ENCODE measurements at places on chromosomes 11 and 22.

- peak; percentile 40 for DNase-seq
Measured at GRCh38 chr22:22877523-22878210, 9.9 kb upstream of the IGLL5 start.

GRCh38 chr22:29615705-29616327, 12.4 kb downstream of the NF2 start:
- no peak for DNase-seq

- DNase-seq = no peak
Measured at GRCh38 chr11:31408201-31408600, 38.5 kb downstream of the DNAJC24 start.

GRCh38 chr11:69172674-69173073, 16.9 kb downstream of the SMIM38 start:
- peak; percentile 14 for DNase-seq

GRCh38 chr11:87366346-87366745, 328.6 kb downstream of the TMEM135 start:
- no peak for DNase-seq

GRCh38 chr11:121566279-121567168, 113.8 kb upstream of the SORL1-AS1 start:
- DNase-seq = no peak

DNA sequence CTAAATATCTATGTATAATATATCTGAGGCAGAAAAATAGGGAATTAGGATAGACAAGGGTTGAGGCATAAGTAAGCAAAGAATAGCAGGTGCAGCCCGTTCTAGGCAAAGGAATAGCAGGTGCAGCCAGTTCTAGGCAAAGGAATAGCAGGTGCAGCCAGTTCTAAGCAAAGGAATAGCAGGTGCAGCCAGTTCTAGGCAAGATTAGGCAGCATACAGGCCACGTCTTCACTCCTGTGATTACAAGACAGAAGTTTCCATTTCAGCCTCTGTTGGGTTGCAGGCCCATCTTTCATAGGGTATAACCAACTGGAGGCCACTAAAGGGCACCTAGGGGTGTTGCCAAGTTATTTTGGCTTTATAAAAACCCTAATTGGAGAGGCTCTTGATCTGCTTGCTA, 28.8 kb upstream of the CHORDC1 start:
- no peak for DNase-seq

DNA sequence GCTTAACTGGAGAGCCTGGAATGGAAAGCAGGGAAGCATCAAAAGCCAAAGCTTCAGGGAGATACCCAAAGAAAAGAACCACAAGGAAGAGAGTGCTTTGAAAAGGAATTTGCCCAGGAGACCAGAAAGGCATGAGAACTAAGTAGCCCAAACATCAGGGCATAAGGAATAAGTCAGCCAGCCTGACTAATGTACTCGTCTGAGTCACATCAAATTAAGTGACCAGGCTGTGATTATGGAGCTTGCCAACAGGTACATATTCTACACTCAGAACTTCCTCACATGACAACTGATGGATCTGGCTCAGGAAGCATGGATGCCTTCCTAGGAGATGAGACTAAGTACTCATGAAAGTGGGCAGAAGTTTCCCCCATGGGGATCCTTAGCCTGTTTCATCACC, 366.7 kb downstream of the BUD13 start:
- DNase-seq = no peak

DNA sequence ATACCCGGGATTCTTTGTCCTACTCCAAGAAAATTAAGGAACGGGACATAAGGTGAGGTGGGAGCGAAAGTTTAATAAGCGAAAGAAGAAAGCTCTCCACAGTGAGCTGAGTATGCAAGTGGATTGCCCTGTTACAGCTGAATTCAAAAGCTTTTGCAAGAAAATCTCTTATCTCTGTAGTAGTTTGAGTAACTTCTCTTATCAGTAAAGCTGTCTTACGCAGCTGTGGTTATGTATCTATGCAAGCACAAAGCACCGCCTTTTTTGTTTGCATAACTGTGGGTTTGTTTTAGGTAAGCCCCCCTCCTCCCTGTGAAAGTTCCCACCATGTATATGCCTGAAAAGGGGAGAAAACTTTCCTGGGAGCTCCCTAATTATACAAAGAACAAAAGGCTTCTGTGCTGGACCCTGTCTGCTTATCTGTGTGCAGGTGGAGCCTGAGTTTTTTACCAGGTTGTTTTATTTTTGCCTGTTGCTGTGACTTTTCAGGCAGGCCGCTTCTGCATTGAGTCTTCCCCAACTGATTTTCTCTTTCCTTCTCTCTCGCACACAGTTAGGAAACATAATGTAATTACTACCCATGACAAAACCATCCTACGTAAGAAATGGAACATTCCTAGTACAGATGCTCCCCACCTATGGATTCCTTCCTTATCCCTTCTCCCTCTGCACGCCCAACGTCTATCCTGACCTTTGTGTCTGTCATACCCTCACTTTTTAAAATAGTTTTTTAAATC, 837 bp upstream of the PLAAT5 start:
- DNase-seq = no peak

DNA sequence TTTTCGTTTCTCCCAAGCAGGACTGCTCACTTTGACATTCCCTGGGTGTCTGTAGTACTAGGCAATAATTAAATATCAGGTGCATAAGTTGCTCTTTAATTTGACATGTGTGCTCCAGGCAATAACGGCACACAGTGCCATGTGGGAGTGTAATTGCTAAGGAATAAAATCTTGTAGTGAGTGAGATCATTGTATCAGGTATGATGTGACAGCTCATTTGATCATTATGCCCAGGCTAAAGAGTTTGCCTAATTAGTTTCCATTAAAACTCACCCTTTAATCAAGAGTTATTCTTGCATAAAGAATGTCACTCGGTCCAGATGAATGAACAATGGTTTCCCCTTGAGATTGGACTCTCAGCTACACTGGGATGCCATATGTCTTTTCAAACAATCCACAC, 220.0 kb downstream of the INSC start:
- DNase-seq = no peak

GRCh38 chr11:128451652-128452470, 135.5 kb downstream of the ETS1 start:
- DNase-seq = peak; percentile 34

DNA sequence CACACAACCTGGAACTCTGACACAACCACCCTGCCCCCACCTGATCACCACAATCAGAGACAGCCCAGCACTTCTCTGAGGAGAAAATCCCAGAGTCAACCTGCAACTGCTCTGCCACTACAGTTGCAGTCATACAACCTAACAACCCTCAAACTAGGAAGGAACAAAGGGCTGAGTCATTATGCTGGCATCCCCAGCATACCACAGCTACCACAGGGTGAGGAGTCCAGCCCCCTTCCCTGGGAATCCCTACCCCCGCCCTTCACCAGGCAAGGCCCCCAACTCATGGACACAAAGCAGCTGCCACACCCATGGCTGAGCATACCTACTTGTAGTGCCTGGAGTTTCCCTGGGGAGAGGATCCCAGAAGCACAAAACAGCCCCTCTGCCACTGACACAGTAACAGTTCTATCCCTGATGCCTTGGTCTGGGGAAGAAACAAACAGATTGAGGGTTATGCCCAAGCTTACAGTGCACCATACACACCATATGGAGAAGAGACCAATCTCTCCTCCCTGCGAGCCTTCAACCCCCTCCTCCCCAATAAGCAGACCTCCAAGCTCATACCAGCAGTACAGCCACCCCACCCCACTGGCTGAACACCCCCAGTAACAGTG, 68.5 kb upstream of the C11orf58 start:
- no peak for DNase-seq

DNA sequence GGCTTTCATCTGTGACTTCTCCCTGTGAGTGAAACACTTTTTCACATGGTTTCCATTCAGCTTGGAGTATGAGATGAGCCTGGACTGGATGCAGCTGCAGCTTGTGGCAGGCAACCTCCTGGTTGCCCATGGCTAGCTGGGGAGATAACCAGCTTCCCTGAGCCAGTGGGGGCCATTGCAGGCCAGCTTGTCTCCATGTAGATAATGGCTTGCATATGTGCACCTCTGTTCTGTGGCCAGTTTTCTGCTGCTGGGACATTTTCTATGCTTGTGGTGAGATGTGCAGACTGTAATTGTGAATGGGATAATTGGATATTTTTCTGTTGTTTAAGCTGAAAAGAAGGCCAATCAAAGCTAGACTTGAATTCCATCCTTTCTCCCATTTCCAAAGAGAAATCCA, 38.5 kb downstream of the INSC start:
- DNase-seq = peak; percentile 57

GRCh38 chr11:134529212-134530096, 117.4 kb upstream of the B3GAT1 start:
- no peak for DNase-seq

- no peak for DNase-seq
Measured at GRCh38 chr22:28297504-28297903, 378.4 kb upstream of the PITPNB start.

GRCh38 chr11:92505689-92506088, 281.1 kb downstream of the FAT3 start:
- DNase-seq = no peak

DNA sequence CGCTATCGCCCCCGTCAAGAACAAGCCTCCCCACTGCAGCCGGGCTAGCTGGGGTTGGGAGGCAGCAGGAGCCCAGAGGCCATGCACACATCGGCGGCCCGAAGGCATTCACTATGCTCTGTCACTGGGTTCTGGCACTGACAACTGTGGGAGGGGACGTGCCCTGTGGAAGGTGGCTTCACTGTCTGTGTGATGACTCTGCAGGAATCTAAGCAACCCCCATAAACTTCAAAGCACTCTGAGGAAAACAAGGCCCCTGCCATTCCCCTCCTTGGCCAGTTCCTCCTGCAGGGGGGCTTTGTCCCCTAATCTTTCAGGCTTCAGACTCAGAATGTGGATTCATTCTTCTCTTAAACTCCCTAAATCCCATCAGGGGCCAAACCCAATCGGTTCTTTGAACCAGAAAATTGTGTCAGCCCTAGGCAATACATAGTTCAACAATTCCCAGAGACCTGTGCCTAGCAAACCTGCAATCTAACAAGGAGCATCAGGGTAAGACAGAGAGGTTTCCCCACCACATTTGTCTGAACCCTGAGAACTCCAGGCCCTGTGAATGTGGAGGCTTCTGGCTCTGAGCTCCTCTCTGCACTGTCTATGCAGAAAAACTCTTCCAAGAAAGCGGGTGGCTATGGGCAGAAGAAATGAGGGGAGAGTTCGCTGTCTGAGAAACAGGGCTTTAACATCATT, 1477.2 kb downstream of the TBC1D22A start:
- no peak for DNase-seq

GRCh38 chr22:19641983-19642451, 72.3 kb upstream of the SEPTIN5 start:
- DNase-seq = no peak

DNA sequence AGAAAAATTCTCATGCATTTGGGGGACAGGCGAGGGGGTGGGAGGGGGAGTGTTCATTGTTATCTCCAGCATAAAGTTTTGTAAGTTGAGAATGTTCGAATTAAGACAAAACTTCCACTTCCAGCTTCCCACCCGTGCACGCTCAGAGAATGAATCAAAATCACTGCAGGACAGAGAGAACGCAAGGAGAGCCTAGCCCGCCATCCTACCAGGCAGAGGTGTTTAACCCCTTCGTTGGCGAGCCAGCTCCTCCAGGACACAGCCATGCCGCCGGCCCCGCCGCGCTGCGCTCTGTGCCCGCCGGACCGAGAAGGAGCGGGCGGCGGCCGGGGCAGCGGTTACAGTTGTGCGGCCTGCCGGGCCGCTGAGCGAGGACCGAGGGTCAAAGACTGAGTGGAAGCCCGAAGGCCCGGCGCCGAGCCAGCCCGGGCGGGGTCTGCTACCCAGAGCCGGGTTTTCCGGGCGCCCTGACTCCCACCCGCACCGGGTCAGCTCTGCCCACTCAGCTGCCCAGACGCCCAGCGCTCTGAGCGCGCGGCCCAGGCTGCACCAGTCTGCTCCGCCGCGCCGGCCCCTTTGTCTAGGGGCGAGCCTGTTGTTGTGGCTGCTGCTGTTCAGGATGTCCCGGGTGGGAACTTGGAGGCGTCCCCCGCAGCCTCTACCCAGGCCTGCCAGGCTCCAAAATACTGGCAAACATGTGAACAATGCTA, at the start of gene NOX4:
TSS of gene NOX4 (minus strand) at position 395 of the 710 bp plus-strand sequence. CDS start at position 266, 129 bp downstream.
- peak; percentile 54 for DNase-seq

DNA sequence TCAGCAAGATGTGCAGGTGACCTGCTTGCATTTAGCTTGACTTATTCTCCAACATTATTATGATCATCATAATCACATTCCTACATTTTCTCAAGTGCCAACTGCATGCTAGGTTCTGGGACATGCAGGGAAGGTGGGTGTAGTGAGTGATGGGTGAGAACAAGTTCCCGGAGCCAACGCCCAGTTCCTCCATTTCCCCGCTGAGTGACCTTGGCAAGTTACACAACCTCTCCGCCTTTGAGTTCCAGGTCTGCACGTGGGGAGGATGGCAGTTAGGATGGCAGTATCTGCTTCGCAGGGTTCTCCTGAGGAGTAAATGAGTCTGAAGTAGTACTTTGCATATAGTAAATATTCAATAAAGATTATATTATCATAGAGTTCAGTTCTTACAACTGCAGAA, 140.3 kb downstream of the GRIK4 start:
- no peak for DNase-seq

GRCh38 chr11:60477035-60477445, 15.5 kb upstream of the MS4A12 start:
- no peak for DNase-seq

DNA sequence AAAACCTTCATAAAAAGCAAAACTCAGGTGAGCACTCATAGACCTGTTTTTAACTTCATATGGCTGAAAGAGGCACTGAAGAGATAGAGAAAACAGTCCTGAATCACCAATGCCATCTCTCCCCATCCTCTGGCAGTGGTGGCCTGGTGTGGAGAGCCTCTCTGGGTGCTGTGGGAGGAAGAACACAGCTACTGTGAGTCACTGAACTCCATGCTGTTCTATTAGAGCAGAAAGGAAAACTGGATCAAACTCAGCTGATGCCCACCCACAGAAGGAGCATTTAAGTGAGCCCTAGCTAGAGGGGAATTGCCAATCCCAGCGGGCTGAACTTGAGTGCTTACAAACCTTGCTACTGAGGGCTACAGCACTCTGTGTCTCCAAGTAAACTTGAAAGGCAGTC, 115.3 kb upstream of the SESN3 start:
- no peak for DNase-seq

DNA sequence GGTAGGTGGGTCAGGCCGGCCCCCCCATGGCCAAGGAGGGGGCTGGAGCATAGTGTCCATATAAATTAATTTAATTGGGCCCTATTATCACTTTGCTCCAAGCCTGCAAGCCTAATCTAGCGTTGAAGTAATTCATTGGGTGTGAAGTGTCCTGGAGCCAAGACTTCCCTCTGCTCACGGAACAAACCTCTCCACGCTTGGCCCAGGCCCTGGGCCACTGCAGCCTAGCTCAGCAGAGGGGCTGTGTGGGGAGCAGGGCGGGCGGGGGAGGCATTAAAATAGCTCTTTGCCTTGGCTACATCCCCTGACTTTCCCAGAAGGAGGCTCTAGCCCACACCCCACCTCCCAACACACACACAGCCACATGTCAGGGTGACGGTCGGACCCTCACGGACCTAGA, 73.5 kb downstream of the THAP12 start:
- DNase-seq = no peak

- no peak for DNase-seq
Measured at GRCh38 chr11:70482529-70482917, 84.2 kb downstream of the CTTN start.
